Testis (tissue), 5 donors: ENCODE measurements at places on chromosomes 6 and 20. TPM values are rescaled to one million over a fixed set of nuclear protein-coding genes. Genes with fewer than 3 reads are reported as not detected.

DNA sequence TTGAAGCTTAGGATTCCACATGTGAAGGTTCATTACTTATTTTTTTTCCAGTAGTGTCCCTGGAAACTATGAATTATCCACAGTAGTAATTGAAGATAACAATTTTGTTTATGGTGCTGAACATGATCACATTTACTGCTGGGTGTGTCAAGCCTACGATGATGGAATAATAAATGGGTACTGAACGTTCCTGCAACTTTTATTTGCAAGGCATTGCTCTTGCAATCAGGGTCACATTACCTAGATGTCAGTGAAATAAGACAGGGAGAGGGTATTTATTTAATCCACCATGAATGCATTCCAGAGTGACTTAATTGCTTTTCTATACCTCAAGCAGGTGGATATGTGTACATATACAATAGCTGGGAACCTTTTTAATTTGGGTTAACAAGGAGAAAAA lies 27.0 kb upstream of the MLIP start:
- H3K36me3 ChIP-seq = no peaks in the 10 kb centered on the region
- H3K4me3 ChIP-seq = no peak overlapping the region
- no peak for DNase-seq
- no peaks in the 10 kb centered on the region for H3K4me1 ChIP-seq

DNA sequence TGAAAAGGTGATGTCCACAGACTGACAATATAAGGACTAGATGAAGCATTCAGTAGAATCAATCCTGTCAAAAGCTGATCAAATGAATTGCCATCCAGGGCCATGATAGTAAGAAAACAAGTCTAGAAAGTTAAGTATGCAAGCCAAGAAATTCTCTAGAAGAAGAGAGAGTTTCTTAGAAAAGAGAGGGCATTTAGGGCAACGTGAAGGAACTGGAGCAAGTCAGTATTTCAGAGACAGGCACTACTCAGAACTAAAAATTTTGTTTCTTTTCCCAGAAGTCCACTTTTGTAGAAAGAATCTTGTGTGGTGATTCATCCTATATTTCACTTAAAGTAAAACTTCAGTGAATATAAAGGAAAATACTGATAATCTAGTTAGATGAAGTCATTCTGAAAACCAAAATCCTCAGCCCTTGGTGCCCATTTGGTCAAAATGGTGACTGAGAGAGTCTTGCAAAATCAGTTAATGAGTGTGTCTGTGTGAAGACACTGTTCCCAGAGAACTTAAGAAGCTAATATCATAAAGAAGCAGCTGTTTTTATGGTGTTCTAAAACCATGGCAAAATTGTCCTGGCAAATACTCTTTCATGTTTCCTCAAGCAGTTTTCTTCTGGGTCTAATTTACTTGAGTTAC lies 82.2 kb downstream of the COL19A1 start:
- H3K27me3 ChIP-seq = no peaks in the 10 kb centered on the region
- DNase-seq = no peak
- H3K36me3 ChIP-seq = no peaks in the 10 kb centered on the region

SS18L1 gene
- 54.6 TPM for total RNA-seq

CDH4 gene
- 3.3 TPM for total RNA-seq

HTR1B gene
- total RNA-seq = 2.5 TPM

CLPSL2 gene
- not detected for total RNA-seq

POU5F1 gene
- 4.2 TPM for total RNA-seq

IER3 gene
- 1.4 TPM for total RNA-seq
